Activated CD8-positive, alpha-beta memory T cell treated with anti-CD3 and anti-CD28 coated beads for 48 hours (primary cell): ENCODE measurements at places on chromosomes 1 and 21.

GRCh38 chr1:25691211-25691610, 74.6 kb downstream of the MAN1C1 start:
- DNase-seq = no peak

DNA sequence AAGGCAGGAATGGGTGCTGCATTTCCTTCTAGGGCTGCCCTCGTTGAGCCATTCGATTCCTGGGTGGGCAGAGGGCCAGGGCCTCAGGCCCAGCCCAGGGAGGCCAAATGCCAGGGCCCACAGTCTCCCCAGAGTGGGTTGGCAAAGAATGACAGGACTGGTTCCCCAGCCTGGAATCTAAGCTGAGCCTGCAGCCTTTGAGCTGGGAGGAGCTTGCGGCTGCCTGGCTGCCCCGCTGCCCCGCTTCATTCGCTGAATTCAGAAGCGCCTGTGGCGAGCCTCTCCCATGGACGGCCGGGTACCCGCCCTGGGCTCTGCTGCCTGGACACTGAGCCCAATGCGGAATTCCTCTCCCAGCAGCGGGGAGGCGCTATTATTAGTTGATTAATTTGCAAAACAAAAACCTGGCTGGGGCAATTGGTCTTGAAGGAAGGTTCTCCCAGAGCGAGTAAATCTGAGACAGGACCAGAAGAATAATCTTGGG, 32.3 kb upstream of the TARDBP start:
- DNase-seq = no peak

DNA sequence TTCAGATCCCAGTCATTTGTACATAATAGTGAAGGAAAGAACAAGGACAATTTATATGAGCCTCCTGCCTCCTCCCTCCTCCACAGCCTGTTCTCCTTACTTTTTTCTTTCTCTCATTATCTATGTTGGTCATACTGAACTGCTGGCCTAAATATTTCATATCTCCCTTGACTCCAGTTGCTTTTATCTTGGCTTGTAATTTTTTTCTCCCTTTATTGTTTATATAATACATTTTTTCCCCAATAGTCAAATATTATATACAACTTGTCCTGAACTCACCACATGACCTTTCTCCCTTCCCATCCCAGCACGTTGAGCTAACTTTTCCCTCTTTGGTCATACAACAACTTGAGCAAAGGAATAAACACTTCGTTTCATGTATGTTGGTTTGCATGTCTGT, 752.1 kb downstream of the LTN1 start:
- DNase-seq = no peak

GRCh38 chr1:226690460-226690982, 48.6 kb downstream of the ITPKB start:
- DNase-seq = no peak

GRCh38 chr1:181391301-181391900, 91.9 kb upstream of the CACNA1E start:
- DNase-seq = no peak

DNA sequence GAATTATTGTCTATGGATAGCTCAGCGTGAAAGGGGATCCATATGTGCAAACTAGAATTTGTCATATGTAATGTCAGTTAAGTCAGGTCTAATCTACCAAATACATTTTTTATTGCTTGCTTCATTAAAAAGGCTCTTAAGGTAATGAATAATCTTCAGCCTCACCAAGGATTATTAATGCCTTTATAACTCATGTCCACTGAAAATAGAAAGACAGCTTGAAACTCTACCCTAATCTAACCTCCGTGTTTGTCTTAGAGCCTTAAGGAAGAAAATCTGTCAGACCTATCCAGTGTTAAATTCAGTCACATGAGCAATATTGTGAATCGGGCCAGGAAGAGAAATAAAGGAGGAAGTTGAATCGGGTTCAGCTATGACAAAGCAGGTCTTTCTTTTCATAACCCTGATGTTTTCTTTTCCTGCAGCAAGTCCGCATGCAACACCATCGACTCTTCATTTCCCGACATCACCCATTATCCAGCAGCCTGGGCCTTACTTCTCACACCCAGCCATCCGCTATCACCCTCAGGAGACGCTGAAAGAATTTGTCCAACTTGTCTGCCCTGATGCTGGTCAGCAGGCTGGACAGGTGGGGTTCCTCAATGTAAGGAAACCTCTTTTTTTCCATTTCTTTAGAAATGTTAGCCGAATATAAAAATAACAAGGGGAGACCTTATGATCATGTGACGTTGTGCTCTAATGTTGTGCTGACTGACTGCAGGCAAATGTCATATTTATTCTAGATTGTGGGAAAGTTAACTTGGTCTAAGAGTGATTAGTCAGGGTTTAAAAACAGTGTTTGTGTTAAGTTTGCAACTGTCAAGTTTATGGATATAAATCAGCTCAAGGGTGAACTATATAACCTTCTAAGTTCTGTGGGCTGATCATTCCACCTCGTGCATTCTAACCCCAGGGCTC, 321.0 kb downstream of the TM2D1 start:
- no peak for DNase-seq

DNA sequence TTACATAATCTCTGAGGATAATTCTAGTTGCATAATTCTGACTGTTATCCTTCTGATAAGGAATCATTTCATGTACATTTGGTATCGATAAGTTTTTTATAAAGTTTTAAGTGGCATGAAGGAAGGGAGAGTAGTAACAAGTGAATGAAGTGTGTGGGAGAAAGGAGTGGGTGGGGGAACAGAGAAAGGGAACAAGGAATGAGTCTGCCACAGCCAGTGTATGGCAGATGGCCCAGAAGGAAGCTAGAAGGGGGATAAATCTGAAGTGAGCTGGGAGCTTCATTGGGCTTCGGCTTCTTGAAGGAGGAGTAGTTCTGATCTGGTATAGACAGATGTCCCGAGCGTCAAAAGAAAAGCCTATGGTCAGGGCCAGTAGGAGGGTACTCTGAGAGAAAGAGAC, 18.6 kb downstream of the ZBTB40 start:
- no peak for DNase-seq

GRCh38 chr1:108712606-108713150, at the start of gene FNDC7:
Gene FNDC7, plus strand, starts transcription at chr1:108712908. Its CDS starts 26 bp downstream, at chr1:108712934.
- DNase-seq = no peak

DNA sequence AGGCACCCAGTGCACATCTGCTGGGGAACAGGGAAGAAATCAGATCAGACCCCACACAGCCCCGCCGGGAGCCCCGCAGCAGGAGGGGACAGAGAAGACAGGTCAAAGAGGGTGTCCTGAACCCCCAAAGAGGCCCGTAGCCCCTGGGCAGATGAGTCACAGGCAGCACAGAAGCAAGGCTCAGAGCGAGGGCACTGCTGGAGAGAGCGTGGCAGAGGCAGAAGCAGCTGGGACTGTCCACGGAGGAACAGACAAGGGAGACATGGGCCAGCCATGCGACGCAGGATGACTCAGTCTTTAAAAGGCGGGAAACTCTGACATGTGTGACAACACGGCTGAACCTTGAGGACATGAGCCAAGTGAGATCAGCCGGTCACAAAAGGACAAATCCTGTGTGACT, 14.5 kb upstream of the PRDM16 start:
- DNase-seq = no peak

- no peak for DNase-seq
Observed at GRCh38 chr1:232669981-232670747, 40.2 kb upstream of the SIPA1L2 start.

GRCh38 chr1:203369666-203370065, 18.7 kb upstream of the FMOD start:
- no peak for DNase-seq

- no peak for DNase-seq
Observed at GRCh38 chr1:53015508-53015860, 46.5 kb upstream of the PODN start.

- DNase-seq = no peak
Observed at GRCh38 chr1:100353071-100353801, 930 bp downstream of the CDC14A start.

DNA sequence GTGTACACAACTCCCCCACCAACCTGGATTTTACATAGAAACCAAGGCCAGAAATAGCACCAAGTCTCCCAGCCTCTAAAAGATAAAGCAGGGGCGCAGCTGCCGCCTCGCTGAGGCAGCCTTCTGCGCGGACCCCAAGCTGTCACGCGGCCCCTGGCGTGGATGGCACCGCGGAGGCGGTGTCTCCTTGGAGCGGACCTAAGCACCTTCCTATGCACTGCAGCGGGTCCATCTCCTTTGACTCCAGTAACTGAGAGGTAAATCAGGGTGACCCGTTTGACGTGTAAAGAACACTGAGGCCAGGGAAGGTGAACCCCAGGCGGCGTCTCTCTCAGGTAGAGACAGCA, 17.0 kb downstream of the ZNF697 start:
- no peak for DNase-seq

DNA sequence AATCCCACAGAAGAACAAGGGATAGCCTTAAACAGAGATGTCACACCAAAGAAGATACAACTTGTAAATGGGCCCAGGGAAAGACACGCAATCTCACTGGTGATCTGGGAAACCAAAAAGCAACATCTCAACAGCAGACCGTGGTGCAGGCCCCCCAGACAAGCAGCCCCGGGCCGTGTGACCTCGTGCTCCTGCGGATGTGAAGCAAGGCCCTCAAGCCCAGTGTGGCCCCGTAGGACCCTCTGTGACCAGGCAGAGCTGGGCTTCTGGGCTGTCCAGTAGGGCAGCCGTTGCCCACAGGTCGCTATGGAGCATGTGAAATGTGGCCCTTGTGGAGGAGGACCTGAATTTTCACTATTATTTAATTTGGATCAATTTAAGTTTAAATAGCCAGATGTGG, 34.9 kb upstream of the TMEM52 start:
- no peak for DNase-seq

DNA sequence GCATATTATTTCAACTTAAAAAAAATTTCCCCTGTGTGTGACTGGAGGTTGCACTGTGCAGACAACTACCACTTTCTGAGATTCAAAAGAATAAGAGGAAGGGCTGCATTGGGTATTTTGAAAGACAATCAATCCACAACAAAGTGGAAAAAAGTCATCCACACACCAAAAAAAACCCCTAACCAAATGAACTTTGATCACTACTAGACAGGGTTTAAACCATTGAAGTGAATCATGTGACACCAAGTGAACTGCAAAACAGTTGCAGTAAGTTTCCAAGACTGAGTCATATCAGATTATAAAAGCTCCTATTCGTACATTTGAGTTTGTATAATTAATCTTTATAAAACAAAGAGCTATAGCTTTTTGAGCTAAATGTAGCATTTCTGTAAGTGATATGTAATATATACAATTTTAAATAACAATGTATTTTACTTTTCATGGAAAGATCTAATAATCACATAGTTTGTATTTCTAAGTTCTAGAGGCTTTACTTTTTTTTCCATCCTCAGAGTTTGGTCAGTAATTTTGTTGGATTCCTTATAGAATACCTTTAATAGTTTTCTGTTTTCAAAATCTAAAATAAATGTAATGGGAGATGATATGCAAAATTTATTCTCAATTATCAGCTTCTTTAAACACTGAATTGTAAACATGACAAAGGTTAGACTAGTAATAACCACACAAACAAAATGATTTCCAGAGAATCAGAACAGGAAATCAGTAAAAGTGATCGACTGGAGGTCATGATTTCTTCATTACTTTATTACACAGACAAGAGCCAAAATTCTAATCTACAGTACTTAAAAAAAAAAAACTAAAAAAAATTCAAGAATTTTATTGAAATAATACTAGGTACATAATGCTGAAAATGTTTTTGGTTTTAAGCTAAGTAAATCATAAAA, 50.5 kb upstream of the GFI1 start:
- no peak for DNase-seq

DNA sequence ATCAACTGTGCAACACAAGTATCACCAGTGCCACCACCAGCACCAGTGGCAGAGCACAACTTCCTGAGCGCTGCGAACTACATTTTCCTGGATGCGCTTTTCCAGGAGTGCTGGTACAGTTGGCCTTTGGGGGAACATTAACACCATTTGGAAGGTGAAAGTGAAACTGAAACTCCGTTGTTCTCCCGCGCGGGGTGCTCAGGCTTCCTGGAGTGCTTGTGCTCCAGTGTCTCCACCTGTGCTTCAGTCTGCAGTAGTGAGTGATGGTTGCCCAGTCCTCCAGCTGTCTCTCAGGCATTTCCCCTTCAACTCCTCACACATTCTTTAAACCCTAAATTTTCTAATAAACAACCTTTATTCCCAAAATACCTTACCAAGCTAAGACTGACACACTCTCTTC, 187.8 kb downstream of the LRRIQ3 start:
- DNase-seq = no peak

DNA sequence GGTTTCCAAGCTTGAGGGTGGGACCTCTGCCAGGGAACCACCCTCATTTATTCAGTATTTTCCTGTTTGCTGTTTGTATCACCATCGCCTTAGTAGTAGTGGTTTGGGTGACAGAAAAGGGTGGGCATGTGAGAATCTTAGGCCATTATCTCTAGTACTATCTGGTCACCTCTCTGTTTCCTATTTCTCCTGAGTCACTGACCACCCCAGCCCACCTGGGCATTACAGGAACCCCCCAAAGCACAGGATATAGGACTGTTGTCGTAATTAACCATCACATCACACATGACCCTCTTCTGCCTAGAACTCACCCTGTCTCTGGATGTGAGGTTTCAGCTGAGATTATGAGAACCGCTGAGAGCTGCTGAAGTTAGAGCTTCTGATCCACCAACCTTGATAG, 60.4 kb downstream of the IL23R start:
- DNase-seq = no peak

GRCh38 chr1:109312246-109312645, 5.4 kb upstream of the MYBPHL start:
- DNase-seq = no peak

- DNase-seq = no peak
Observed at GRCh38 chr1:185483664-185484450, 166.8 kb upstream of the IVNS1ABP start.

DNA sequence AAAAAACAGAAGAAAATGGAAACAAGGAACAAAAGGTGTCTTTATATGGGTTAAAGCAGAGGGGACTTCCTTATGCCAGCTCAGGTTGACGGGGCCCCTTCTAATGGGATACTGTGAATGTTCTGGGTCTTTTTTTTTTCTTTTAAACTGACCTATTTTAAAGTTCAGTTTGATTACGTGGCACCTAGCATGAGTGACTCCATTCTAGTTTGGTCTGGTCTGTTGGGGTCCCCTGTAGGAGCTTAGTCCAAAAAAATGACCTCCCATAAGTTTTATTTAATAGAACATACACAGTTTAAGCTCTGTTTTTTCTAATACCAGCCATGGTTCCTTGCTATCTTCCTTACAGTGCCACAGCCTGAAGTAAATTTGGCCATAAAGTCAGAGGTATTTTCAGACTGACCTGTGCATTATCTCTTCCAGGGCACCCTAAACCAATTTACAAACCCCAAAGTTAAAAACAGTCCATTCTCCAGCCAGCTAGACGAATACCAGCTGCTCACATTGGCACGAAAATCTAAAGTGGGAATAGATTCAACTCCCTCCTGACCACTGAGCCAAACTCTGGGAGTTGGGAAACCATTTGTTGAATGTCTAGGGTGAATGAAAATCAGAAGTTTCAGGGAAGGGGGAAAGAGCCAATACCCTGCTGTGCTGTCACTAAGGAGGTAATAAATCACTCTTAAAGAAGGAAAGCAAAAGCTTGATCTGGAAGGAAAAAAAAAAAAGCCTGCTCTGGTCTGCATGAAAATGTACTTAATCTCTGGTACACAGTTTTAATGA, 42.4 kb downstream of the AKNAD1 start:
- no peak for DNase-seq

- no peak for DNase-seq
Observed at GRCh38 chr1:30642391-30643120, 80.8 kb downstream of the MATN1 start.

GRCh38 chr1:22420455-22421053, 31.1 kb upstream of the ZBTB40 start:
- peak; percentile 37 for DNase-seq

- DNase-seq = no peak
Observed at GRCh38 chr21:46425041-46425440, 33.6 kb upstream of the DIP2A start.

GRCh38 chr1:105894006-105894405, 1162.5 kb upstream of the PRMT6 start:
- DNase-seq = no peak
